Right hindlimb (tissue), 1 donor: ENCODE measurements at places on chromosomes 2 and 18.

DNA sequence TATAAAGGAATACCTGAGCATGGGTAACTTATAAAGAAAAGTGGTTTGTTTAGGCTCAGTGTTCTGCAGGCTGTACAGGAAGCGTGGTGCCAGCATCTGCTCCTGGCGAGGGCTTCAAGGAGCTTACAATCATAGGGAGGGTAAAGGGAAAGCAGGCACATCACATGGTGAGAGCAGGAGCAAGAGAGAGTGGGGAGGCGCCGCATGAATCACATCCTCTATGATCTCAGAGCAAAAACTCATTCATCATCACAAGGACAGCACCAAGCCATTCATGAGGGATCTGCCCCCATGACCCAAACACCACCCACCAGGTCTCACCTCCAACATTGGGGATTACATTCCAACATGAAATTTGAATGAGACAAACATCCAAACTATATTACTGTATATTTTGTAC lies 32.5 kb downstream of the R3HDM1 start:
- DNase-seq = no peak

- no peak for DNase-seq
Measured at GRCh38 chr2:12381543-12382325, 335.0 kb upstream of the TRIB2 start.

DNA sequence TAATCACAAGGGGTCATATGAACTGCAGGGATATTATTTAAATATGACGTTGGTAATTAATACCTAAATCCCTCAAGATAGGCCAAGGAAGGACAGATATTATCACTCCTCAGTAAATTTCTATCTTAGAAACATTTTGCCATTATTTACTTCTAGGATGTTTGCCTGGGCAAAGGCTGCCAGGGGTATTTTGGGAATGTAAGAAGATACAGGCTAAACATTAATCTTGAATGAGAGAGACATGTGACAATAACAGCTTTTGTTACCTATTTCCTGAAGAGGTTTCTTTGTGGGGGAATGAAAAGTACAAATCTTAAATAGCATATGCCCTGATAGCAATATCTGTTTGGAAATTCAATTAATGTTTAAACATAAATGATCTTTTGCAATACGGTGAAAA lies 756 bp upstream of the CCDC195 start:
- DNase-seq = no peak

DNA sequence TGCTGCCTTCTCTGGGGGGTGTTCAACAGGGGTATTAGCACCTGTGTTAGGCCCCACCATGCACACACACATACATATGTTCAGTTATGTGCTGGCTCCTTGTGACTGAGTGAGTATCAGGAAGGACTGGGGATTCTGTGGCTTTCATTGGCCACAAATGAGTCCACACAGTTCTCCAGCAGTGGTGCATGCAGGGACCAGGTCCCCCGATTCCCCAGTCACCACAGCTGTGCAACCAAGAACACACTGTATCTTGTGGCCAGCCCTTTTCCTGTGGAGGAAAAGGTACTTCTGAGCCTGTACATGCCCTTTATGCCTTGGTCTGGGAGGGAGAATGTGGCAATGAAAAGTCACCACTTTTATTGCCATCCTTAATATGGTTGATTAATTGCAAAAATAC lies 74.9 kb upstream of the KLF7 start:
- DNase-seq = no peak

GRCh38 chr2:132392221-132392620 lies 24.4 kb upstream of the GPR39 start:
- DNase-seq = no peak

GRCh38 chr2:48771241-48772014 lies 15.9 kb upstream of the LHCGR start:
- DNase-seq = no peak

GRCh38 chr2:72602711-72603110 lies 223.1 kb downstream of the EXOC6B start:
- no peak for DNase-seq

- no peak for DNase-seq
Measured at GRCh38 chr2:206343816-206344215, 69.4 kb downstream of the ZDBF2 start.

DNA sequence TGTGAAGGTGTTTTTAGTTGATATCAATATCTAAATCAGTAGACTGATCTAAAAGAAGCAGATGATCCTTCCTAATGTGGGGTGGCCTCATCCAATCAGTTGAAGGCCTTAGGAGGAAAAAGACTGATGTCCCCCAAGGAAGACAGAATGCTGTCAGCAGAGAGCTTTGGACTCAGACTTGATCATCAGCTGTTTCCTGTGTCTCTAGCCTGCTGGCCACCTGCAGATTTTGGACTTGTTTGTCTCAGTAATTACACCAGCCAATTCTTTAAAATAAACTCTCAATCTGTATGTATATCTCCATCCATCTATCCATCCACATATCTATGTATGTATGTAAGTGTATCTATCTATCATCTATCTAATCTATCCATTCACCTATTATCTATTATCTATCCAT lies 301.3 kb downstream of the LPIN1 start:
- no peak for DNase-seq

- DNase-seq = no peak
Measured at GRCh38 chr18:26419746-26420145, 128.6 kb downstream of the KCTD1 start.

DNA sequence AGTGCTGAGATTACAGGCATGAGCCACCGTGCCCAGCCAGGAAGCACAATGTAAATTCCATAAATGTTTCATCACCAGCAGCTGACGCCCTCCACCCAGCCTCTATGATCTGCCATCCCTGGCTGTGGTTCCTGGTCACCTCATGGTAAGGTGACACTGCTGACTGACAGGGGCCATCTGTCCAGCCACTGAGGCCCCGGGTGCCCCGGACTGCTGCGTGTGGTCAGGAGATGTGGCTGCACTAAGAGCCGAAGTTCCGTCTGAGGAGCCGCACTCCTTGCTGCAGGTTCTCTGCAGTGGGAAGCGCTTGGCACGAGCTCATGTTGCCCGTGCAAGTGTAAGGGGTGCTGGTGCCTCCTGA lies 10.9 kb downstream of the NTSR2 start:
- DNase-seq = no peak

- no peak for DNase-seq
Measured at GRCh38 chr18:73199151-73199550, 331.4 kb upstream of the NETO1 start.

- peak; percentile 81 for DNase-seq
Measured at GRCh38 chr2:157837851-157838441, 38.2 kb downstream of the ACVR1 start.

DNA sequence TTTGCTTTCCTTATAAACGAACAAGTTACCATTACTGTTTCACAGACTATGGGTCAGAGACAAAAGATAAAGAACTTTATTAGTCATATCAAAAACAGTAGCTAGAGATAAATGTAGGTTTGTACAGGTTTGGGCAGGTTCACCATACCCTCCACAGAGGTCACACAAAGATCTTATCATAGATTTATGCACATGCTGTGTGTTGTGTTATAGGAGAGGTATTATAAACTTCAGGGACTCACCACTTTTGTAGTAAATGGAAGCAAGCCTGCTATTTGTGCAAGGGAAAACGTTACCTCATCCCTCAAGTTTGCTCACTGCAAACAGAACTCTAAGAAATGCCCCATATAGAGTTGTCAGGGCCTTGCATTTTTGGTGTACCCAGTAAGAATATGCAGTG lies 584.5 kb upstream of the LRRTM1 start:
- no peak for DNase-seq

GRCh38 chr18:36128530-36128870 lies 640 bp downstream of the SLC39A6 start:
- peak; percentile 30 for DNase-seq

- no peak for DNase-seq
Measured at GRCh38 chr2:151067658-151068369, 193.8 kb downstream of the RBM43 start.

- no peak for DNase-seq
Measured at GRCh38 chr2:207571370-207571769, 41.6 kb downstream of the CREB1 start.

GRCh38 chr2:145654746-145655145 lies 1134.8 kb upstream of the ZEB2 start:
- DNase-seq = no peak

GRCh38 chr2:236028066-236028465 lies 140.1 kb downstream of the GBX2 start:
- DNase-seq = no peak

GRCh38 chr18:56575819-56576663 lies 62.4 kb downstream of the TXNL1 start:
- no peak for DNase-seq

DNA sequence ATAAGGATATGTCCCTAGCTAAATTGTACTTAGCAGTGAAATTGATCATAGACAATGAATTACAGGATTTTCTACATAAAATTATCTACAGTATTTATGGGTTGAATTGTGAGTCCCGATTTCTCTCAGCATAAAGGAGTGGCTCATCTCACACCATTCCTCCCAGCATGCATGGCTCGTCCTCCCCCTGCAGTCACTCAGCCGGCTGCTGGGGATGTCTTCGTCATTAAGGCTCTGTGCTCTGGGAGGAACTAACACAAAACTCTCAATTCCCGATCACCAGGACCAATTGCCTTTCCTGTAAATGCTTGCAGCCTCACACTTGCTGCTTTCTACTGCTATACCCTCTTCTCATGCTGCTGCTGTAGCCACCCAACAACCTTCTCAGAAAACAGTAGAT lies 75.9 kb downstream of the TXNL1 start:
- no peak for DNase-seq

- DNase-seq = no peak
Measured at GRCh38 chr2:44360749-44361329, 455 bp downstream of the PREPL start.

GRCh38 chr2:190500054-190500502 lies 34.4 kb downstream of the NEMP2 start:
- DNase-seq = no peak

DNA sequence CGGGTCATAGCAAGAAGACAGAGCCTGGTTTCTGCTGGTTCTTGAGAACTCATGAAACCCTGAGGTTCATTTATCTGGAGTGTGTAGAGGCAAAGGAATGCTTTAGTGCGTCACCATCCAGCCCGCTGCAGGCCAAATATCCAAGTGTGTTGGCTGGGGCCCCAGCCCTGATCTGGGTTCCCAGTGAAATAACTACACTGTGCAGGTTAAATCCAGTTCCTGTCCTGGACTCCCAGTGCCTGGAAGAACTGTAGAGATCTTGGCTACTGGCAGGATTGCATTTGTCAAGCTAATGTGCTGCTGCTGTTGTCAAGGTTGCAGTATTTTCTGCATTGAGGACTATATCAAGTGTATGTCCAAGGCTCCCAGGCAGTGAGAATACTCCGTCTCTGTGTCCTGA lies 89.9 kb downstream of the MAPK4 start:
- DNase-seq = peak; percentile 70

DNA sequence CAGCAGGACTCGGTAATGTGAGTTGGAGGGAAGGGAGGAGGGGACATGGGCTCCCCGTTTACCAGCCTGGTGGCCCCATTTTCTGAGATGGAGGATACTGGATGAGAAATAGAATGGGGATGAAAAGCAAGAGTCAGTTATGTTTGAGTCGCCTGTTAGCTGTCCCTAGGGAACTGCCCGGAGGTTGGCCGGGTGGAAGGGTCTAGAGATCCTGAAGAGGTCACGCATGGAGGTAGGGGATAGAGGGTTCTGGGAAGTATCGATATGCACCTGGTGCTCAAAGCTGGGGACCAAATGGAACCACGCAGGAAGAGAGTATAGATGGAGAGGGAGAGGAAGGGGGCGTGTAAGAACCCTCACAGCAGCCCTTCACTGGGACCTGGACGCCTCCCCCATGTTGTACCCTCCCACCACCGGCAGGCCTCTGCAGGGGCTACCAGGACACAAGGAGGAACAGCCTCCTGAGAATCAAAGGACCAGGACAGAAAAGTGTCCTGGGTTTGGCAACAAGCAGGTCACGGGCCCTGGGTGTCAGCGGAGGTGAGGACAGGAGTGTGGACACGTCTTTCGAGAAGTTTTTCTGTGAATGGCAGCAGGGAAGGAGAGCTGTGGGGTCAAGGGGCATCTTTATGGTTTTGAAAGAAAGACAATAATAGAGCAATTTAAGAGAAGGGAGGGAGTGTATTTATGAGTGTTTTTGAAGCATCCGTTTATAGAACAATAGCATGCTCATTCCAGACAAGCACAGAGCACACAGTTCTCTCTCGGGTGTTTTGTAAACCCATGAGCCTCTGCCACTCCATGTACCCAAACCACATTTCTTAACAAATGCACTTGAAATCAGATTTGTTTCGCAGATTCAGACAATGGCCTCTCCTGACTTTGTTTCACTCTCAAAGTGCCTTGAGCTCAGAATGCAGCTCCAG lies 132.2 kb downstream of the SMAD7 start:
- DNase-seq = peak; percentile 11

DNA sequence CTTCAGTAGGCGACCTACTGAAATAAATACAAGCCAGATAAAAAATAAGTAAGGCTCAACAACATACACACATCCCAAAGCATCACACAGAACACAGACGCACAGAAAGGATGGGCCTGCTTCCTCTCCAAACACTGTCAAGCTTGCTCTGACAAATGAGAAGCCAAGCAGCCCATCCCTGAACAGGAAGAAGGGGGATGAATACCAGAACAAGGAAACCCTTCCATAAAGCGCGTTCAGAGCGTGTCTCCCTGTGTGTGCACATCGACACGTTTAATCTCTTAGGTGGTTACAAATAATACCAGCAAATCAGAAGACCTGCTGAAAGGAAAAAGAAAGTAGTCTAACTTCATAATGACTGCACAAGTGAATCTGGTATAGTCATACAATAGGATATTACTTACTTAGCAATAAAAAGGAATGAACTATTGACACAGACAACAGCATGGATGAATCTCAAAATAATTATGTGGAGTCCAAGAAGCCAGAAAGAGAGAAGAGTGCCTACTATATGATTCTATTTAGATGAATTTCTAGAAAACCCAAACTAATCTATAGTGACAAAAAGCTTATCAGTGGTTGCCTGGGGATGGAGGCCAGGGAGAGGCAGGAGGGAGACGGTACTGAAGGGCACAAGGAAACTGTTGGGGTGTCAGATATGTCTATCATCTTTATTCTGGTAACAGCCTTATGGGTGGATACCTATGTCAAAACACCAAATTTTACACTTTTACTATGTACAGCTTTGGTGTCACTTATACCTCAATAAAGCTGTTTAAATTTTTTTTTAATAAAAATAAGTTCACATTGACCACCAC lies 26.8 kb downstream of the MBOAT2 start:
- no peak for DNase-seq

- DNase-seq = no peak
Measured at GRCh38 chr2:134202371-134202770, 51.5 kb upstream of the MGAT5 start.

GRCh38 chr2:217302856-217303255 lies 443.0 kb upstream of the TNP1 start:
- DNase-seq = no peak

- DNase-seq = peak; percentile 51
Measured at GRCh38 chr2:43110442-43110871, 115.9 kb downstream of the ZFP36L2 start.
